Mesothelial cell of epicardium (in vitro differentiated cells): ENCODE measurements at places on chromosomes 7 and 10. TPM values are rescaled to one million over a fixed set of nuclear protein-coding genes. Genes with fewer than 3 reads are reported as not detected.

- H3K36me3 ChIP-seq: no peaks in the 10 kb centered on the region
- no peak overlapping the region for H3K27ac ChIP-seq
- H3K4me1 ChIP-seq: peaks cover 11% of the 10 kb centered on the region
- no peaks in the 10 kb centered on the region for H3K27me3 ChIP-seq
- DNase-seq: no peak
Observed at GRCh38 chr7:38317515-38317914, 44.1 kb upstream of the TARP start.

DNA sequence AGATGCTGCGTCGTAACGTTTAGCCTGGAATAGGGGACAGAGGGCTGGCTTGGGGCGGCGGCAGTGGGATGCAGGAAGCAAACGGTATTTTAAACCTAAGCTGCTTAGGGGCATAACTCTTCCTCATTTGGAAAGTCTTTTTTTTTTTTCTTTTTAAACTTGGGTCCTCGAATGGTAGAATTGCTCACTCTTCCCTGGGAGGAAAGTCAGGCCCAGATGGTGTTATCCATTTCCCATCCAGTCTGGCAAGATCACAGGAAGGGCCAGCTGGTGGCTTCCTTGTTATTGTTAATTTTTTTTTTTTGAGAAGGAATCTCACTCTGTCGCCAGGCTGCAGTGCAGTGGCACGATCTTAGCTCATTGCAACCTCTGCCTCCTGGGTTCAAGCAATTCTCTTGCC, 56.6 kb downstream of the TMEM209 start:
- H3K36me3 ChIP-seq: no peaks in the 10 kb centered on the region
- H3K4me1 ChIP-seq: peaks cover 35% of the 10 kb centered on the region
- H3K4me3 ChIP-seq: no peak overlapping the region
- peak overlapping the region; percentile 87 for H3K27ac ChIP-seq
- no peaks in the 10 kb centered on the region for H3K27me3 ChIP-seq

GRCh38 chr7:50206453-50207250, 97.9 kb upstream of the IKZF1 start:
- peaks cover 29% of the 10 kb centered on the region for H3K27me3 ChIP-seq
- H3K4me1 ChIP-seq: peaks cover 1% of the 10 kb centered on the region
- no peak for DNase-seq
- H3K27ac ChIP-seq: no peak overlapping the region
- H3K4me3 ChIP-seq: no peak overlapping the region

HOXA9 gene
- total RNA-seq: 10.8 to 14.5 TPM (median 13.2 TPM) in 3 replicates

CALCR gene
- not detected in 3 replicates for total RNA-seq
